ENCODE measurements at places on chromosomes 1 and 21. TPM values are rescaled to one million over a fixed set of nuclear protein-coding genes. Genes with fewer than 3 reads are reported as not detected.

GRCh38 chr1:193926956-193927355 is 740.5 kb upstream of the B3GALT2 start:
- no peak overlapping the region for H3K4me3 ChIP-seq
- H3K27me3 ChIP-seq = no peaks in the 10 kb centered on the region
- H3K36me3 ChIP-seq = no peaks in the 10 kb centered on the region
- no peak overlapping the region for H3K27ac ChIP-seq

DNA sequence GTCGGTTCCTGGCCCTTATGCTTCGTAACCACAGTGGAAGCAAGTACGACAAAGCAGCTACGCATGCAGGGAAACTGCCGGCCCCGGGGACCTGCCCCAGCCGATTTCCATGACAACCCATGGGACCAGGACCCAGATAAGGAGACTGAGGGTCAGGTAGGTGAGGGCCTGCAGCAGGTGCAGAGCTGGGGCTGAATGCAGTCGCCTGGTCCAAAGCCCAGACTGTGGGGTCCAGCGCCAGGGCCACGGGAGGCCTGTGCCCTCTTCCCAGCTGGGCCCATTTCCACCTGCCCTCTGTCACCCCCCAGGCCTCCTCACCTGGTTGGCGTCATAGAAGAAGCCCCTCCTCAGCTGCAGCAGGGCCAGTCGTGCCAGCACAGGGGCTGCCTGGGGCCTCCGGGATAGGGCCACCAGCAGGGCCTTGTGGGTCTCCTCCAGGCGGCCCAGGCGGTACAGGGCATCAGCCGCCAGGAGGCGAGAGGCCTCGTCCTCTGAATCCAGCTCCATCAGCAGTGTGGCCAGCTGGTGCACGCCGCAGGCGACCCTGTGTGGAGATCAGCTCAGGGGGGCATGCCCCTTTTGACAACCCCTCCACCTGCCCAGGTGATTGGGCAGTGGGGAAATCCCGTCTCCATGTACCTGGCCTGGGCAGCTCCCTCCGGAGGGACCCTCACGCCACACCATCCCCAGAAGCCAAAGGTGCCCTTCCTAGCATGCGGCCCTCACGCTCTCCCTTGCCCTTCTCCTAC is 14.2 kb downstream of the TTC34 start:
- peak; percentile 15 for DNase-seq
- H3K27ac ChIP-seq = no peak overlapping the region
- peaks cover 2% of the 10 kb centered on the region for H3K4me1 ChIP-seq

DNA sequence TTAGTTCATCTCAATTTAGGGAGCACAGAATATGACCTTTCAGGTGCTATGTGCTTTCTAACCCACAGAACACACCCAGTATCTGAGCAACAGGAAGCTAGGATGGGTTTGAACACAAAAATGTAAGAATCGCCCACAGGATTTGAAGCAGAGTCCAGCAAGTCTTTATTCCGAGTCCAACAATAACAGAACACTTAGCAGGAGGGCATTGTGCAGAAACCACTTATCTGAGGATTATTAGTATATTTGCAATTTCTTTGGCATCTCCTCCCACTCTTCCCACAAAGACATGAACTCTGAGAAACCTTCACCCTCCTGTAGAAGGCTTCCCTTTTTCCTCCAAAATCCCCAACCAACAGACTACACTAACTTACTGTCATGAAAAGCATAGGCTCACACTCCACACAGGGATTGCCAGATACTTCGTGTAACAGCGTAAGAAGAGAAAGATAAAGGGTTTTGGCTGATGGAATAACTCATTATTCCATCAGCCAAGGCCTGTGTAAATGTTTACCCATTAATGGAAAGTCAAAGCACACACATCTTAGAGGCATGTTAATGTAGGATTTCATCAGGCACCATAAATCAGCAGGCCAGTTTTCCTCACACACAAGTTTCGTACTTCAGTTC is 16.1 kb downstream of the SIPA1L2 start:
- DNase-seq = no peak
- no peaks in the 10 kb centered on the region for H3K36me3 ChIP-seq
- H3K27ac ChIP-seq = no peak overlapping the region
- no peak overlapping the region for H3K4me3 ChIP-seq
- no peaks in the 10 kb centered on the region for H3K27me3 ChIP-seq

GRCh38 chr1:216523449-216524190 is 100.4 kb upstream of the USH2A start:
- no peak overlapping the region for H3K4me3 ChIP-seq
- no peaks in the 10 kb centered on the region for H3K4me1 ChIP-seq
- no peaks in the 10 kb centered on the region for H3K27me3 ChIP-seq
- no peak overlapping the region for H3K27ac ChIP-seq
- no peak for DNase-seq

- no peaks in the 10 kb centered on the region for H3K4me1 ChIP-seq
- no peak overlapping the region for H3K27ac ChIP-seq
- no peaks in the 10 kb centered on the region for H3K36me3 ChIP-seq
- no peaks in the 10 kb centered on the region for H3K27me3 ChIP-seq
These were observed 17.0 kb downstream of the MARK1 start for GRCh38 chr1:220544901-220545303.

- H3K27me3 ChIP-seq = peaks cover 2% of the 10 kb centered on the region
- no peak overlapping the region for H3K27ac ChIP-seq
- H3K36me3 ChIP-seq = no peaks in the 10 kb centered on the region
- H3K4me1 ChIP-seq = peaks cover 7% of the 10 kb centered on the region
- DNase-seq = no peak
These were observed 18.8 kb upstream of the EPS8L3 start for GRCh38 chr1:109782514-109782913.

- peaks cover 27% of the 10 kb centered on the region for H3K4me1 ChIP-seq
- no peaks in the 10 kb centered on the region for H3K27me3 ChIP-seq
- H3K36me3 ChIP-seq = peaks cover 2% of the 10 kb centered on the region
- no peak for DNase-seq
- no peak overlapping the region for H3K27ac ChIP-seq
These were observed 6.6 kb downstream of the KPNA6 start for GRCh38 chr1:32114420-32114819.

- DNase-seq = no peak
- H3K27me3 ChIP-seq = no peaks in the 10 kb centered on the region
- H3K4me1 ChIP-seq = peaks cover 6% of the 10 kb centered on the region
- H3K4me3 ChIP-seq = no peak overlapping the region
These were observed 4.7 kb upstream of the SYNJ1 start for GRCh38 chr21:32732544-32732943.

DNA sequence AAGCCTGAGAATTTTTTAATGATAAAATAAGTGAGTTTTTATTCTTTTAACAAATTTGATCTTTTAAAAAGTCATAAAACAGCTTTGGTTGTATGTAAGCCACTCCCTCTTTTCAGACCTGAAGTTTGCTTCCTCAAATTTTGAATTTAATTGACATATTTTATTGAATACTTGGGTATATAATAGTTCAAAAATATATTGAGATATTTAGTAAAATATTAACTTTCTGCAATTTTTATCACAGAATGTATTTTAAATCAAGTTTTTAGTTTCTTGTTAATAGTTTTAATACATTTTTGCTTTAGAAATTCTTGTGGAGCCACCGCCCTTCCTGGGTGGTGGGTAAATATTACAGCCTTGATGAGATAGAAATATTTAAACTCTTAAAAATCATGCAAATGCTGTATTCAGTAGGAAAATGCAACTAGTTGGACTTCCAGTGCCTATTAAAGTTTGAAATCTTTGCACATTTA is 867 bp downstream of the PTPRC start:
- H3K27ac ChIP-seq = peak overlapping the region; percentile 80
- H3K27me3 ChIP-seq = no peaks in the 10 kb centered on the region
- no peak for DNase-seq
- peak overlapping the region; percentile 99 for H3K4me3 ChIP-seq

DNA sequence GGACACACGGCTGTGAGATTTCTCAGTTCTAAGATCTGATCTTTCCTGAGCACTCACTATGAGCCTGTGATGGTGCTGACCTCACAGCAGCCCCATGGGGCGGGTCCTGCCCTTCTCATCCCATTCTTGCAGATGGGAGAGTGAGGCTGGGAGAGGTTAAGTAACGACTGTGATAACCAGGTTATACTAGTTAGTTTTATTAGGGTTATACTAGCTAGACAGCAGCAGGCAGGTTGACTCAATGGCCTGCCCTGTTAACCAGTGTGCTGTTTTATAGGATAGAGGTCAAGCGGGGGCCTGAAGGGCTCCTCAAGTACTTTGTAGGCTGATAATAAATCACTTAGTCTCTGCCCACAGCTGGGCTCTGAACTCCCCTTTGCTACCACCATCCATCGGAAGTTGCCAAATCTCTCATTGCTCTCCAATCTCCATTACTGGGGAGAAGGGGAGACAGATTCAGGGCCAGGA is 4.8 kb downstream of the CNTN2 start:
- no peak overlapping the region for H3K4me3 ChIP-seq
- peaks cover 5% of the 10 kb centered on the region for H3K27me3 ChIP-seq
- H3K4me1 ChIP-seq = no peaks in the 10 kb centered on the region
- H3K27ac ChIP-seq = no peak overlapping the region

DNA sequence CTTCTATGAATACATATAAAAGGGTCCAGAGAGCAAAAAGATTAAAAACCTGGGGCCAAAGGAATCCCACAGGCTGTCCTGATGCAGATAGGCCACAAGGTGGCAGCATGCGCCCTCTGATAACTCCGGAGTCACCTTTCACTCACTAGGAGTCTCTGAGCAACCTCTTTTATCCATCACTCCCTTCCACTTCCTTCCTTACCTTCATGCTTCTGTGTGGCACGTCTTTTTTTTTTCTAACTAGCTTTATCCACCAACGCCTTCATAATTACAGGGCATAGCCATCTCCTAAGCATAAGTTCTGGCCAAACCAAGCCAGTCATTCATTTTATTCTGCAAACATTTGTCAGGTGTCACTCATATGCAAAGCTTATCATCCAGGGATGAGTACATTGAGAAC is 3.9 kb upstream of the PGLYRP4 start:
- H3K4me1 ChIP-seq = peaks cover 4% of the 10 kb centered on the region
- H3K27ac ChIP-seq = no peak overlapping the region
- DNase-seq = peak; percentile 80
- peaks cover 2% of the 10 kb centered on the region for H3K27me3 ChIP-seq
- no peaks in the 10 kb centered on the region for H3K36me3 ChIP-seq

GRCh38 chr1:179023946-179024650 is 1.6 kb upstream of the FAM20B start:
- no peaks in the 10 kb centered on the region for H3K27me3 ChIP-seq
- peaks cover 9% of the 10 kb centered on the region for H3K4me1 ChIP-seq
- H3K36me3 ChIP-seq = no peaks in the 10 kb centered on the region
- no peak overlapping the region for H3K4me3 ChIP-seq
- no peak for DNase-seq

- no peak overlapping the region for H3K4me3 ChIP-seq
- H3K27ac ChIP-seq = no peak overlapping the region
- no peaks in the 10 kb centered on the region for H3K36me3 ChIP-seq
These were observed 28.7 kb downstream of the PHC2 start for GRCh38 chr1:33402206-33402605.

ACTA1 gene
- not detected for total RNA-seq

BLACAT1 gene
- total RNA-seq = not detected

FCRL5 gene
- total RNA-seq = 0.54 TPM

CCDC185 gene
- not detected for total RNA-seq

MACO1 gene
- total RNA-seq = 15.9 TPM

GPR37L1 gene
- total RNA-seq = not detected

XCL1 gene
- total RNA-seq = 16.1 TPM

All from natural killer cell (primary cell).